ENCODE measurements at places on chromosomes 3 and 15.
A peak's percentile ranks its signal among the peaks of the same experiment; 100 is the strongest.

GRCh38 chr3:56131974-56132590 is 336.2 kb downstream of the ERC2 start:
- DNase-seq, result no peak

GRCh38 chr3:53092942-53093341 is 37.3 kb downstream of the RFT1 start:
- DNase-seq, result no peak

DNA sequence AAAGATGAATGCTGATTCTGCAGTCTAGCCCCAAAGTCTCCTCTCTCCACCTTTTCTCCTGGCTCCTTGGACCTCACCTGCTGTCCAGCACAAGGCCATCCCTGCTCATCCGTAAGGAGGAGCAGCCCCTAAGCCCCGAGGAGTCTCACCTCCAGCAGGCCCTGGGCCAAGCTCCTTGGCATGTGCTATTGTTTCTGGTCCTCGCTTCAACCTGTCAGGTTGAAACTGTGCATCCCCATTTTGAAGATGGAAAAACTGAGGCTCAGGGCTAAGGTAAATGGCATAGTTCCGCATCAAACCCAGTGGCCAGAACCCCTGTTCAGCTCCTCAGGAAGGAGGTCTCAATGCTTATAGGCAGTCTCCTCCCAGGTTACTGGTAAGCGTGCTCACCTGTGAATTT is 26.1 kb downstream of the CHDH start:
- DNase-seq, result no peak

DNA sequence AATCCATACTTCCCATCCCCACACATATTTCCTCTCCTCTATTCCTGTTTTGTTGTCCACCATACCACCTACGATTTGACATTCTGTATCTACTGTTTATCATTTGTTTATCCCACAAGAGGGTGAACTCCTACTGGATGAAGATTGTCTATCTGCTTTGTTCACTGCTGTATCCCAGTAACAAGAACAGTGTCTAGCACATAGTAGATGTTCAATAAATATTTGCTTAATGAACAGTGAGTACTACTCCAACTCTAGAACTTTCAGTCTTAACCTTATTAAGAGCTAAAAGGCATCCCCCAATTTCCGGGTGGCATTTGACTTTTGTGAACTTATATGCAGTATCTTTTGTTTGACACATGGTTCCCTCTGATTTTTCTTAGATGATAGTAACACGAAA is 1.3 kb downstream of the PYGO1 start:
- DNase-seq, result no peak

DNA sequence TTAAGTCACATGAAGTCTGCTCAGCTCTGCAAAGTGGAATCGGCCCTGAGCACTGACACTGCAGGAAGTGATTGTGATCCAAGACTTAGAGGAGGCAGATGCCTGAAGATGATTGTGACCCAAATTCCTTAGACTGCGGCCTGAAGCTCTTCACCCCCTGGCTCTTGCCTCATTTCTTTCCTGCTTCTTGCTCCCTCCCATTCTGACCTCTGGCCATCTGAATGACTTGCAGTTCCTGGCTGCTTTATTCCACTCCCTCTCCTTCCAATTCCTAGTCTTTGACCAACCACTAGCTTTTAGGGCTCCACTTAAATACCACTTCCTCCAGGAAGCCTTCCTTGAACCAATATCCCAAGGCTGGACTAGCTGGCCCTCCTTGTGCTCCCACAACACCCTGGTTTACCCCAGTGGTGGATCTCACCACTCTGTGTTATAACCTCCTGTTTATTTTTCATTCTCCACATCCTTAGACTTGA is 9.9 kb upstream of the EPB42 start:
- no peak for DNase-seq

DNA sequence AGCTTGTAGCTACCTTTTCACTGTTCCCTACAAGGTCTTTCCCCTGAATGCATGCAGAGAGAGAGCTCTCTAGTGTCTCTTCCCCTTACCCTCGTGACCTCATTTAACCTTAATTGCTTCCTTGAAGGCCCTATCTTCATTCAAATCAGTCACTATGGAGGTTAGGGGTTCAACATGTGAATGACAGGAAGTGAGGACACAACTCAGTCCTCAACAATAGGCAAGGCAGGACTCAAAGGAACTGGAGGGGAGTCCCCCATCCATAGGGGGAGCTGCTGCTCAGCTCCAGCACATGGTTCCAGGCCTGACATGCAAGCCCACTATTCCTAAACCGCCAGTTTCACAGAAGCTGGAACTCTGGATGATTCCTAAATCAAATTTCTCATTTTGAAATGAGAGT is 33.8 kb upstream of the GYG1 start:
- DNase-seq, result peak; percentile 90

DNA sequence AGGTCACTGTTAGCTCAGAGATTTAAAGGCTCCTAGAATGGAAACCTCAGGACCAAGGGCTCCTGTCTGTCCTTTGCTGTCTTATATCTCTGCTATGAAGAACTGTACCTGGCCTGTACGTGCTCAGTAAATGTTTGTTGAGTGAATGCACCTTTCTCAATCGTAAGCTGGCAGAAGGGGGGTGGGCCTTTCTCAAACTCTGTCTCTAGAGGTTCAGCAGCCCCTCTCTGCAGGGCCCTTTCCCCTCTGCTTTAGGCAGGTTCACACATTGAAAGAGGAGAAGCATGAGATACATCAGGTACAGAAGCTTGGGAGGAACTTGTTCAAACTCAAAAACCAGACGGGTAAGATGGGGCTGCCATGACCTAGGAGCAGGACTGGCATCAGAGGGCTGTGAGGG is 155.6 kb downstream of the GOLGA6L4 start:
- DNase-seq, result no peak

- DNase-seq, result no peak
Measured at GRCh38 chr3:187360596-187360995, 7.6 kb upstream of the RTP4 start.

GRCh38 chr3:141269961-141270360 is 38.3 kb downstream of the PXYLP1 start:
- DNase-seq, result no peak

DNA sequence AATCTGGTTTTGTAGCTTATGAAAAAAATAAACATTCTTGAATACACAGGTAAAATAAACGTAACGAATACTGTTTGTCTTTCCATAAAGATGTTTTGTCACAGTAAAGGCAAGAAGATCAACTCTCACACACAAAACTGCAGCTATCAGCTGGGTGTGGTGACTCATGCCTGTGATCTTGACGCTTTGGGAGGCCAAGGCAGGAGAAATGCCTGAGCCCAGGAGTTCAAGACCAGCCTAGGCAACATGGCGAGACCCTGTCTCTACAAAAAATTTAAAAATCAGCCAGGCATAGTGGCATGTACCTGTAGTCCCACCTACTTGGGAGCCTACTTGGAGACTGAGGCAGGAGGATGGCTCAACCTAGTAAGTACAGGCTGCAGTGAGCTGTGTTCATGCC is 39.6 kb downstream of the CBLB start:
- no peak for DNase-seq

DNA sequence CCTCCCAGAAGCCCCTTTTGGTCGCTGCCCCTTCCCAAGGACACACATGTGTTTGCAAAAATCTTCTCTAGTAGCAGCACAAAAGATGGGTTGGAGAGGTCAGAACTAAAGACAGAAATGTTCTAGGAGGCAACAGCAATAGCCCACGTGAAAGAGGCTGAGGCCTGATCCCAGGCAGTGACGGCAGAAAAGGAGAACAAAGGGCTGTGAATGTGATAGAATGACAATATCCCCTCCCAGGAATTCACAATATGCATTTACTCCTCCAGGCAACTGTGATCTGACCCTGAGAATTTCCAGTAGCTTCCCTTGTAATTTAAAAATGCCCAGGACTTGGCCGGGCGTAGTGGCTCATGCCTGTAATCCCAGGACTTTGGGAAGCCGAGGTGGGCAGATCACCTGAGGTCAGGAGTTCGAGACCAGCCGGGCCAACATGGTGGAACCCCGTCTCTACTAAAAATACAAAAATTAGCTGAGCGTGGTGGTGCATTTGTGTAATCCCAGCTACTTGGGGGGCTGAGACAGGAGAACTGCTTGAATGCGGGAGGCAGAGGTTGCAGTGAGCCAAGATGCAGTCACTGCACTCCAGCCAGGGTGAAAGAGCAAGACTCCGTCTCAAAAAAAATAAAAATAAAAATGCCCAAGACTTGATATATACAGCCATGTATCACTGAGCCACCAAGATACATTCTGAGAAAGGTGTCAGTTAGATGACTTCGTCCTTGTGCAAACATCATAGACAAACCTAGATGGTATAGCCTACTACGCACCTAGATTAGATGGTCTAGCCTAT is 43.6 kb upstream of the PIAS1 start:
- no peak for DNase-seq

- no peak for DNase-seq
Measured at GRCh38 chr3:150682279-150682678, 21.4 kb downstream of the ERICH6 start.

DNA sequence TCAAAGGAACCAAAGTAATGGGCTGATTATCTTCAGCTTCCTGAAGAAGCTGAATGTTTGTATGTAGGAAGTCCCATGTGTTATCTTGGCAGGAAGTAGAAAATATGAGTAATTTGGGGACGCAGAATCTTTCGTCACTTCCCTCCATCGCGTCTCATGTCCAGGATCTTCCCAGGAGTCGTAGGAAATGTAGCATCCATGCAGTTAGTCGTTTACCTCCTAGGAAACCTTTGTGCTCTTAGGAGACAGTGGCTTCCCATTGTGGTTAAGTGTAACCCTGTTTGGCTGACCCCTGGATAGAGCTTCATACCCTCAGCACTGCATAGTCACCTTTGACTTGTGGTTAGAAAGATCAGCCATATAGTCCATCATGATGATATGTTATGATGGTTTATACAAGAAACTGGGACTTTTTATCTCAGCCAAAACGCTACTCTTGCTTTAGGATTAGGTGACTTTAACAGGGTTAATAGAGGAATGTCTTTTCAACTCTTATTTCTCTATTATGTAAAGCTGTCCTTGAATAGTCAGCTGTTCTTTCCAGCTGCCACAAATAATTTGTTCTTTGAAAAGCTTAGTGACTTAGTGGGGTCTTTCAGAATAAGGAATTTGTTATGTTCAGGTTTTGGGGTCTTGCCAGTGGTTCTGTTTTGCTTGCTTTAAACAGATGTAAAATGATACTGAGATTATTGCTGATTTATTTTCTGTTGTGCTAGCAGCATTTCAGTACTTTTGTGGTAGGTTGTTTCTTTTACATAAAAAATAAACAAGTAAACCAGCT is 92.2 kb downstream of the KLHL25 start:
- DNase-seq, result peak; percentile 63

DNA sequence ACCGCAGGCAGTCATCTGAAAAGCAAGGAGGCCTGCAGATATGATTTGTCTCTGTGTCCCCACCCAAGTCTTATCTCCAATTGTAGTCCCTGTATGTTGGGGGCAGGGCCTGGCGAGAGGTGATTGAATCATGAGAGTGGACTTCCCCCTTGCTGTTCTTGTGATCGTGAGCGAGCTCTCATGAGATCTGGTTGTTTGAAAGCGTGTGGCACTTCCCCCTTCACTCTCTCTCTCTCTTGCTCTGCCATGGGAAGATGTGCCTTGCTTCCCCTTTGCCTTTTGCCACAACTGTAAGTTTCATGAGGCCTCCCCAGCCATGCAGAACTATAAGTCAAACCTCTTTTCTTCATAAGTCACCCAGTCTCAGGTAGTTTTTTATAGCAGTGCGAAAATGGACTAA is 83.3 kb downstream of the TMCO5A start:
- no peak for DNase-seq

DNA sequence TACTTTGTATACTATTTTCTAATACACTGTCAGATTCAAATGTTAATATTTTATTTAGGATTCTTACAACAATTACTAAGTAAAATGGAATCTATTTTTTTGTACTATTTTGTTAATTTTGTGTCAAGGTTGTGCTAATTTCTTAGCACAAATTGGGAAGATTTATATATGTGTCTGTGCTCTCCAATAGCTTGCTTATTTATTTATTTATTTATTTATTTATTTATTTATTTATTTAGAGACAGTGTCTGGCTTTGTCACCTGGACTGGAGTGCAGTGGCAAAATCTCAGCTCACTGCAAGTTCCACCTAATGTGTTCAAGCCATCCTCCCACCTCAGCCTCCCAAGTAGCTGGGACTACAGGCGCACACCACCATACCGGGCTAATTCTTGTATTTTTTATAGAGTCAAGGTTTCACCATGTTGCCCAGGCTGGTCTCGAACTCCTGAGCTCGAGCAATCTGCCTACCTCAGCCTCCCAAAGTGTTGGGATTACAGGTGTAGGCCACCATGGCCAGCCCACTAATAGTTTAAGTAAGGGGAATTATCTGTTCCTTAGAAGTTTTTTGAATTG is 34.6 kb downstream of the CTXND1 start:
- DNase-seq, result no peak

DNA sequence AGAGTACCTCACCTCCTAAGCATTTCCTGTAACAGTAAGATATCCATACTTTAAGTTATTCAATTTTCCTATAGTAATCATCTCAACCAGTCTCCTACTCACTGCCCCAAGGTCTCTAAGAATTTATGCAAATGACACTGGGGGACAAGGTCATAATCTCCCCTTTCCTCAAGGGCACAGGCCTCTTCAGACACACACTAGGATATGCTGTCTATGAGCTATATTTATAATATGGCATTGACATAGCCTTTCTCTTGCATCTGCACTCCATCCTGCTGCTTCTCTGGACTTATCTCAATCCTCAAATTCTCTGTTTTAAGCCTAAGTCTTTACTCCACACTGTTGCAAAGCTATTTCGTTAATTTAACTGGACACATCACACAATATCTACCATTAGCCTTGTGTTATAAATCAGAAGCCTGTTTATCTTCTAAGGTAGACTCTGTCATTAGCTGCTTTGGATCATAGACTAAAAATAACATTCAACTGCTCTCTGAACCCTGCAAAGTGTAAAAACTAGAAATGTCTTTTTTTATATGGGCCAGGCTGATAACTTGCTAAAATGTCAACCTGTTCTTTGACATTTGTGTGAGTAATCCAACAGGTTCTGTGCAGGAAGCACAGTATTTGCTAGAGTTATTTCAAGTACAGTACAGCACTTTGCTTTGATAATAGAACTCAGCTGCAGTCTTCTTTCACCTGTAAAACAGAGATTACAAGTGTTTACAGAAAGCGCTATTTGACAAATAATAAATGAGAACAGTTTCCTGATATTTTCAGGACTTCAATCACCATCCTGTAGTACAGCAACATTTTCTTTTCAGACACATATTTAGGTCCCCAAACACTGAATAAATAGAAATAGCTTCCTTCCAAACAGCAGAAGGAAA is 17.8 kb upstream of the SEC62 start:
- DNase-seq, result no peak

GRCh38 chr3:87780811-87781210 is 278.0 kb downstream of the CGGBP1 start:
- DNase-seq, result peak; percentile 9

DNA sequence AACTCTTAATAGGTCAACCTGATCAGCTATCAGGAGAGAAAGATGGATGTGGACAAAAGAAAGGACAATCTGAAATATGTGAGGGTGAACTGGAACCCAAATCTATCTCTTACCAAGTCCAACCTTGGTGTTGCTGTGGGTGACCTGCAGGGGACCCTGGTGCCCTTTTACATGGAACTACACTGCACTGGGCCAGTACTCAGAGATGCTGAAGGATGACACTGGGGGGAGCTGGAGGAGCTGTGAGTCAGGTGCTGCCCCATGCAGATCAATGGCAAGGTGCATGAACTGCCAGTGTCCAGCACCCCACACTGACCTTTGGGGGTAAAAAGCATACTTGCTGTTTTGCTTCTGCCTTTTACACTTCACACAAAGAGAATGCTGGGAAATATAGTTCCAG is 55.6 kb upstream of the TBC1D5 start:
- DNase-seq, result no peak
